ENCODE measurements at places on chromosomes 7 and 10. TPM values are rescaled to one million over a fixed set of nuclear protein-coding genes. Genes with fewer than 3 reads are reported as not detected.

GRCh38 chr10:92667078-92667477 is 22.7 kb upstream of the HHEX start:
- DNase-seq, result no peak

The GNB2 gene
- 274 TPM for total RNA-seq

The GDF2 gene
- not detected for total RNA-seq

GRCh38 chr7:30147223-30147622 is 12.4 kb downstream of the MTURN start:
- no peak for DNase-seq

- no peak for DNase-seq
Observed at GRCh38 chr10:84510121-84510520, 181.7 kb downstream of the CCSER2 start.

The PROSER2 gene
- total RNA-seq, result 0.74 TPM

The CYP26C1 gene
- 0.11 TPM for total RNA-seq

DNA sequence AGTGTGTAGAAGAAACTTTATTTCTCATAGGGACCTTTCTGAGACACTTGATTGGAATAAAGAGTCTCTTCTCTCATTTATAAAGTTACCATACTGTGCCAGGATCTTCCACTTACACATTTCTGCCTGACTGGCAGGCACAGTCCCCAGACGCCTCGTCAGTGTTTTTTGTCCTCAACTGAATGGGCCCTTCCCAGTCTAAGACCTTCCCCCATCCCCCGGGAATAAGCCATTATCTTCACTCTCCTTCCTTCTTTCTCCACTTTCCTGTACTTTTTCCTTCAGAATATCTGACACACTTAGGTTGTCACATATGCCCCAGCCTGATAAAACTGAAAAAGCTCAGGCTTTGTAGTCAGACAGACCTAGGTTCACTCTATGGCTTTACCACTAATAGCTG is 35.3 kb upstream of the KCNIP2 start:
- no peak for DNase-seq

The AMPH gene
- total RNA-seq, result not detected

DNA sequence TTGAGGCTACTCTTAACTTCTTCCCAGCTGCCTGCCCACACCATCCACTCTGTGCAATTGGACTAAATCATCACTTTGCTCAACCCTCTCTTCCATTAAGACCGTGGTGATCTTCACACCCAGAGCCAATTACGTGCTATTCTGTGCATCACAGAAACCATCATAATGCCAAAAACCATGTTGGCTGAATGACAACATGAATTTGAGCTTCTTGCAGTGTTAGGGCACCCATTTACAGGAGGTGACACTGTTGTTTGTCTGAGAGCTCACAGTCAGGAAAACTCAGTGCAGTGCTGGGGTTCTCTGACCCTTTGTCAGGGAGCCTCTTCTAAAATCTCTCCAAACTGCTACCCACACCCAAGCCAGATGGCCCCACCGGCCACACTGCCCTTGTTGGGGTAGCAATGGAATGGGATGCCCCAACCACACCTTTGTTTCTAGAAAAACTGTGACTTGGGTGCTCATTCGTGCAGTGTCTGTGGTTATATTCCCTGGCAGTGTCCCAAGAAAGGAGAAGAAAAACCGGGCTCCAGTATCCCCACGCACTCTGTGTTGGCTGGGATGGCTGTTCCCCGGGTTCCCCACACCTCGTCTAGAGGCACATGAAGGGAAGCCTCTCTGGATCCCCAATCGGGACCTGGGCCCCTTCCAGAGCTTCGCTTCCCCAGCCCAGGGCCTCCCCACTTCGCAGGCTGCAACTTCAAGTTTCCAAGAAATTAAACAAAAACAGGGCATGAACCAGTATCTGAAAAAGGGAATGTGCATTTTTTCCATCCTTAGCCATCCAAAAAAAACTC is 2.0 kb upstream of the TNS3 start:
- DNase-seq, result no peak

The PHTF2 gene
- 39.1 TPM for total RNA-seq
